ENCODE measurements at places on chromosomes 16 and 17.

DNA sequence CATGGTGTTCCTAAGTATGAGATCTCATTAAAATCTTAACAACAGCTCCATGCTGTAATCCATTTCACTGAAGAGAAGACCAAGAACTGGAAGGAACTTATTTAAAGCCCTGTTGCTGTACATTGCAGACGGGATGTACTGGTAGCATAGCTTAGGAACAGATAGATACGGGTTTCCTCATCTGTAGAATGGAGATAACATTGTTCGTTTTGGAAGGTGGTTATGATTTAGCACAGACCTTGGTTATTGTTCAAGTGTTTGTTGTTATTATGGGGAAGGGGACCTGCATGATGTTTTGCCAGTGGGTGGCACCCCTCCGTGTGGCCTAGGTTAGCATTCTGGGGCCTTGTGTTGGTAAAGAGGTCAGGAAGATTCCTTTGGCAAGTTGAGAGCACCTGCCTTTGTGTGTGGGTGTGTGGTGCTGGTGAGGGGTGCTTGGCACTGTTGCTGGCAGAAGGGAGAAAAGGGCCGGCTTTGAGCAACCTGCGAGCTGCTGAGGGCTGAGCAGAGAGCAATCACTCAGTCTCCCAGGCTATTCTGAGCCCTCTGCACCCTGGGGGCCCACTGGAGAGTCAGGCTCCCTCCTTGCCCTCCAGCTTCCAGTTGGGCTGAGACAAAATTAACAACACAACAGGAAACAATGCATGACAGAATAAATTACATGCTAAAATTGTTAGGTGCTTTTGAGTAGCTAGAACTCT, 2.3 kb downstream of the TAOK2 start:
- no peak for DNase-seq

DNA sequence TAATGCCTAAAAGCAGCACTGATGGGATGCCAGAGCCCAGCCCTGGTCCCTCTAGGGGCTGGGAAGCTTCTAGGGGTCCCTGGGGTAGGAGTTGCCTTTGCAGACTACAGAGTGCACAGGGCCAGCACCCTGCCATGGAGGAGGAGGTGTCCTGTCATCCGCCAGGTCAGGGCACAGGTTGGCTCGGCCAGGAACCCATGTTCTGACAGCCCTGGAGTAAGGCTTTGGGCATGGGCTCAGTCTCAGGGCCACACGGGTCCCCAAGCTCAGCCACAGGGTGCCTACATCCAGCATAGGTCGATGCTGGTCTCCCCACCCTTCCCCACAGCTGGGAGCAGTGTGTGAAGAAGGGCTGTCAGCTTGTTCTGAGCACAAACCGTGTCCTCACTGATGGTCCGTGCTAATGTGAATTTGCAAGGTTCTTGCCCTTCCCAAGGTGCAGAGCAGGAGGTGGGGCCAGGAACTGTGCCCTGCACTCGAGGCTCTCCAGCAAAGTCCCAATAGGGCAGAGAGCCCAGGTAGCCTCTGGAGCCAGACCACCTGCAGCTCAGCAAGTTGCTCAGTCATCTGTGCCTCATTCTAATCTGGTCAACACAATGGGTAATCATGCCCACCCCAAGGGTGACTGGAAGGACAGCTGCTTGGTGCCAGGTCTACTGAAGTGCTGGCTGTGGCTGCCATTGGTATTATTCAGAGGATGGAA, 72.8 kb downstream of the AMFR start:
- DNase-seq, result no peak

GRCh38 chr17:1474402-1475189, 17.9 kb downstream of the MYO1C start:
- no peak for DNase-seq

DNA sequence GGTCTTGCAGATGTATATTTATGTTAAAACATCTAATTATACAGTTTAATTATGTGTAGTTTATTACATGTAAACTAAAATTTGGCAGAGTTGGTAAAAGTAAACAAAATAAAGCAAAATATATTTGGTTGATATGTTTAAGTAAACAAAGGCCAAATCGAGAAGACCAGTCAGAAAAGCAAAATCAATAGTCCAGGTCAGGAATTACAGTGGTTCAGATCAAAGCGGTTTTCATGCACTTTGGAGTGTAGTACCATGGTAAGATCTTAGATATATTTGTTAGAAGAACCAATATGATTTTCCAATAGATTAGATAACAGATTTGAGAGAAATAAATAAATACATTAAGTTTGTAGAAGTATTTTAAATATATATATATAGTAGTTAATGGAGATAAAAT, 1421.6 kb upstream of the CDH8 start:
- DNase-seq, result no peak

- DNase-seq, result peak; percentile 93
Measured at GRCh38 chr17:73192894-73193701, at the start of gene COG1. TSS of gene COG1 (plus strand) at chr17:73193055. CDS start at chr17:73193070, 15 bp downstream.

DNA sequence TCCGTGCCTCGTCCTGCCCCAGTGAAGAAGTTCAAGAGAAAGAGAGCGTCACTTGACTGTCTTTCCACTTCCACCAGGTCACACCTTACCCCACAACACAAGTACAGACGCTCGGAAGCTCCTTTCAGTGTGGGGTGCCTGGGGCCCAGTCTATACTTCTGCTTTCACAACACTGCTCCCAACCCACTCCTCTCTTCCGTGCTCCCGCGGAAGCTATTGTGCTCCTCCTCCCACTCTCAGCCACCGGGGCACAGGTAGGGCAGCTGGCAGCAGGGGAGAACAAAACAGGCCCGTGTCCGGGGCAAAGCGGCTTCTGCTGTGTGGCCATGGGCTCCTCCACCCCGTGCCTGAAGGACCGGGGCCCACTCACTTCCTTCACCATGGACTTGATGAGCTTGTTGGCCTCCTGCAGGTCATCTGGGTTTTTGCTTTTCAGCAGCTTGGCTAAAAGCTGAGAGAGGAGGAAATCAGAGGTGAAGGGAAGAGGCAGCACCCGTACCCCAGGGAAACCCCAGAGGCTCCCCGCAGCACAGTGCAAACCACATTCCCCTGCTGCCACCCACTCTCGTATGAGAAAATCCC, 18.9 kb downstream of the GGA3 start:
- DNase-seq, result no peak

DNA sequence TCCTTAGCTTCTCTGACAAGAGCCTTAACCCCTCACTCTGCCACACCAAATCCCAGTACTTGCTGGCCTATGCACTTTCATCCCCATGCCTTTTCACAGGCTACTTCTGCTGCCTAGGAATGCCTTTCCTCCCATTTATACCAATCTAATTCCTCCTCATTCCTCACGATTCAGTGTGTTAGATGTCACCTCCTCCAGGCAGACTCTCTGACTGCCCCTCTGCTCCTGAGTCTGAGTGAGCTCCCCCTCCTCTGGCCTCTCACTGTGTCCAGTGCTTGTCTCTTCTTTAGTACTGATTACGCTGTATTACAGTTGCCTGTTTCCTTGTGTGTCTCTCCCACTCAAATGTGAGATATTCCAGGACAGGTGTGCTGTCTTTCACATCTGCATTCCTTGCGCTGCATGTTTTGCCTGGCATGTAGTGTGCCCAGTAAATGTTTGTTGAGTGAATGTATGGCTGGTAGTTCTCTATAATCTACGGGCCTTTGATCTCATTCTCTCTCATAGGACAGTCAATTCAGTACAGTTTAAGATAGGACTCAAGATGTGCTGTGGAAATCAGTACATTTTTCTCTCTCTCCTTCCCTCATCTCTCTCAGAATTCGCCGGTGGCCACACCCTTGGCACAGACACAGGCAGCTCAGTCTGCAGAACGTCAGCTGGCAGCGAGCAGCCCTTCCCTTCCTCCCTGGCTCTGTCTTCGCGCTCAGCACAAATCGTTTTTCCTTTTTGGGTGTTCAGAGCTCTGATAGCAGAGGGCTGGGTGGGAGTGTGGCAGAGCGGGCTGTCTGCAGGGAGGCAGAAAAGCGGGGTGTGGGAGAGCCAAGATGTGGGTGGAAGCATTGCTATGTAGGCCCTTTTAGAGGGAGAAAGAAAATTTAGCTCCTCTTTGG, 18.5 kb downstream of the ARL4D start:
- no peak for DNase-seq

- no peak for DNase-seq
Measured at GRCh38 chr17:61155590-61156237, 243.9 kb upstream of the TBX2 start.

- DNase-seq, result no peak
Measured at GRCh38 chr16:66551788-66552285, 539 bp upstream of the CKLF start.

GRCh38 chr16:50519001-50519400, 29.2 kb upstream of the NKD1 start:
- no peak for DNase-seq

- DNase-seq, result no peak
Measured at GRCh38 chr17:35235289-35235688, 7.6 kb upstream of the SLFN5 start.

GRCh38 chr17:67150826-67151225, 94.2 kb downstream of the HELZ start:
- no peak for DNase-seq

- no peak for DNase-seq
Measured at GRCh38 chr16:73384506-73385089, 336.7 kb upstream of the ZFHX3 start.

DNA sequence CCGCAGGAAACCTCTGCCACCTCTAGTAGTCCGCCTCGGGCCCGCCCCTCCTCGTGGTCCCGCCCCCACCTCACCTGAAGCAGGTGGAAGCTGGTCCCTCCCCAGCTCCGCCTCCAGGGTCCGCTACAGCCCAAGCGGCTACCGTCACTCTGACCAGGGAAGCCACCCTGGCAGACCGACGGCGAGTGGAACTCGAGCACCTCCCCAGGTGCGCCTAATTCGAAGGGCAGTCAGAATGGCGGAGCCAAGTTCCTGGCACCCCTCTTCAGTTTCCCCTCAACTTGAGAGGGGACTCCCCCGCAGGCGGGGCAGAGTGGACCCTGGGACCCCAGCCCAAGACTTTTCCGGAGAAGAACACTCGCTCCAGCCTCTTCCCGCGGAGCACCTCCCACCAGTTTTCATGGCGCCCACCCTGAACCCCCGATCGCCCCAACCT, 507 bp downstream of the FHOD1 start:
- DNase-seq, result no peak

GRCh38 chr17:1590029-1590746, 27.6 kb upstream of the PITPNA start:
- peak; percentile 75 for DNase-seq

GRCh38 chr16:57299009-57299718, 14.7 kb upstream of the PLLP start:
- DNase-seq, result peak; percentile 56

- DNase-seq, result no peak
Measured at GRCh38 chr17:68697850-68698361, 96.7 kb upstream of the FAM20A start.

- DNase-seq, result no peak
Measured at GRCh38 chr17:38969281-38969680, 2.1 kb upstream of the FBXO47 start.

GRCh38 chr16:78957317-78958100, 643.0 kb downstream of the MAF start:
- no peak for DNase-seq

DNA sequence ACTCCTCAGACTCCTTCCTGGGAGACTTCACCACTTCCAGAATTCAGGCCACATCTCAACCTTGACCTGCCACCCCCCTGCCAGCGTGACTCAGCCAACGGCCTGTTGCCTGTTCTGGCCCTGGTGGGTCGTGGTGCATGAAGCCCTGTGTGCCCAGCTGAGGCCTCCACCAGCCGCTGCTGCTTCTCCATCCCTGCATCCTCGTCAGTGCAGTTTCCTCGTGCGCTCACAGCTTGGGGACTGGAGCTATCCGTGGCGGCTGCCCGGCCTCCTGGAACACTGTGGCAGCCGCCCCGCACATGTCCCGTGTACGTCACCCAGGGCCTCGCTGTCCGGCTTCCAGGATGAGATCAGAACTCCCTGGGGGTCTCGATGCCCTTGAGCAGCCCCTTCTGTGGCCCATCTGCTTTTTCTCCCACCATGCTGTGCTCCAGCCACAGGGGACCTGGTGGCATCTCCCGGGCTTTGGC, 8.0 kb upstream of the TEDC2 start:
- DNase-seq, result no peak

- DNase-seq, result no peak
Measured at GRCh38 chr16:72926177-72927070, 121.5 kb downstream of the ZFHX3 start.

DNA sequence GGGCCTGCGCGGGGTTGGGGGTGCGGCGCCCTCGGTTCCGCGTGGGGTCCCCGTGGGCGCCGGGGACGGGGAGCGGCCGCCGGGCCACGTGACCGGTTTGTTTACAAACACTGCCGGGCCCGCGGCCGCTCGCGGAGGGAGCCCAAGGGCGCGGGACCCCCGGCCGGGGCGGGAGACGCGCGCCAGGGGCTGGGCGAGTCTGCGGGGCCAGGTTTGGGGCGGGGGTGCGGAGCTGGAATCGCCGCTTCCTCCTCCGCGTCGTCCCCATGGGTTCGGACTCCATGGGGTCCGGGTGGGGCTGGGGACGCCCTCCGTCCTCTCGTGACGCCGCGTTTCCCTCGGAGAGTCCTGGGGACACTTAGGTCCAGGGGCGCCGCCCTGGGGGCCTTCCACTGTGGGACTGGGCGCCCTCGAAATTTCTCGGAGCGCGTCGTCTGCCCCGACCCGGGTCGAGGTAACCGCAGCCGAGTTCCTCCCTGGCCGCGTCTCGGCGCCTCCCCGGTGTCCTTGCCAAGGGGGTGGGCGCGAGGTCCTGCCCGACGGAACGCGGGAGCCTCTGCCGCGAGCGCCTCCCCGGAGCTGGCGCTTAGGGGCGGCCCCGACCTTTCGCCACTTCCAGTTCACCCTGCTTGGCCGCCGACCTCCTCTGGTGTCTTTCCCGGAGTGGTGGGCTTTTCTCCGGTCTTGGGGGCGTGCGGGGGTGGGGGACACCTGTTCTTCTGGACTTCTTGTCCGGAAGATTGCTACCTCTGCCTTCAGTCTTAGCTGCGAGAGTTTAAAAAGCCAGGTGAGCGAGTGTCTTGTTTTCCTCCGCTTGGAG, 684 bp downstream of the YPEL2 start:
- peak; percentile 53 for DNase-seq

DNA sequence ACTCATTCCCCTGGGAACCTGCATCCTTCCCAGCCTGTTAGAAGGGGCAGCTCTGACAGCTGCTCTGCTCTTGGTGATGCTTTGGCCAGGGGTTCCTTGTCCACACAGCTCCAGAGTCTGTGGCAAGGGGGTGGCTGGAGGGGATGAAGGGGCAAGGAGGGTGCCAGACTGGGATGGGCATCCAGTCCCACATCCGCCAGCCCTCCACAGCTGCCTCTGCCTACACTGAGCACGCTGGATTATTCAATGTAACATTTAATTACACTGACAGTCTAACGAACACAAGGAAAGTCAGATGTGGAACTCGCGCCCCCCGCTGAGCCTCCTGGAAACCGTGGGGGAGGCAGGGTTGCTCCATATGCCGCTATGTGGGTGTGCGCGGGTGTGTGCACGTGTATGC, 101.1 kb downstream of the C16orf78 start:
- DNase-seq, result no peak

GRCh38 chr17:9219631-9220397, 198.5 kb downstream of the NTN1 start:
- DNase-seq, result no peak

DNA sequence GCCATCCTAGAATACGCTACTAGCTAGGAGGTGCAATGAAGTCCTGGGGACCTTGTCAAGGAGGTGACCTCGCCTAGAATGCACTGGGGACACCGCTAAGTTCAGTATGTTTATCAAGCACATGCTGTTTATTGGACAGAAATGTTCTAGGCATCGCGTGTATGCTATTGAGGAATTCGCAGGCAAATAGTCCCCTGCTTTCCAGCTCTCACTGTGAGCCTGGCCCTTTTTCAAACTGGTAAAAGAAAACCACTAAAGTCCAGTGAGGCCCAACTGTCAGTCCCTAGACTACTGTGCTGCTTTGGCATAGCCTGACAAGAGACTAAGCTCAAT, 1.2 kb upstream of the FAM222B start:
- no peak for DNase-seq

GRCh38 chr16:6548507-6548906, 784.1 kb upstream of the RBFOX1 start:
- no peak for DNase-seq
